ENCODE measurements at places on chromosomes 4 and X.
A peak's percentile ranks its signal among the peaks of the same experiment; 100 is the strongest.

DNA sequence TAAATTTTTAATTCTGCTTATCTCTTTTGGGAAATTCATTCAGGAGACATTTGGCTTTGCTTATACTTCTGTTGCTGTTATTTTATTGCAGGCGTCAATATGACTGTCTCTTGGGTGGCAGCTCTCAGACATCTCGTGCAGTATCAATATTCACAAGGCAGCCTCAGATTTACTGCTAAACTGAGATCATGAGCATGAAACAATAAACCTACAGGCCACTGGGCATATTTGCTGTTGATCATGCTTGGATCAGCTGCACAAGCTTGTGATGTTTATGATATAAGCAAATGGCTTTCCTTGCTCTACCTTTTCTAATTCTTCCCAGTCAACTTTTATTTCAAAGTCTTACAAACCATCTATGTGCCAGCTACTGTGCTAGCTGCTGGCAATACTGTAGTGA, 39.2 kb downstream of the TSPAN5 start:
- no peak for DNase-seq

DNA sequence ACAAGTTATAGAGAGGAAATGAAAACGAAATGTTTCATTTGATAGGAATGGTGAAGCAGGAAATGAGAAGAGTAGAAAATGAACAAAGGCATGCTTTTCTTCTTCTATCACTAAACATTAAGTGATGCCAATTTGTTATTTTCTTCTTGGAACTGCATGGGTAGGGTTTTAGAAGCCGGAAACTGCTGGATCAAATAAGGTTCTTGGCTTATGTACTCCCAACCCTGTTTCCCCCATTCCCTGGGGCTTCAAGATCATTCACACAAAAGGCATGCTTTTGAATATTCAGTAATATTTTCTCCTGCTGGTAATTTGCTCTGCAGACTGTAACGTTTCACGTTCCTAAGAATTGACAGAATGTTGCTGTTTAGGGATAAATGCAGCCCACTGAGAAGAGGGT, 224.1 kb downstream of the NLGN4X start:
- DNase-seq: no peak

GRCh38 chr4:120749445-120750151, 172.9 kb downstream of the PRDM5 start:
- peak; percentile 83 for DNase-seq

GRCh38 chr4:151689211-151689991, 71.4 kb downstream of the GATB start:
- no peak for DNase-seq

DNA sequence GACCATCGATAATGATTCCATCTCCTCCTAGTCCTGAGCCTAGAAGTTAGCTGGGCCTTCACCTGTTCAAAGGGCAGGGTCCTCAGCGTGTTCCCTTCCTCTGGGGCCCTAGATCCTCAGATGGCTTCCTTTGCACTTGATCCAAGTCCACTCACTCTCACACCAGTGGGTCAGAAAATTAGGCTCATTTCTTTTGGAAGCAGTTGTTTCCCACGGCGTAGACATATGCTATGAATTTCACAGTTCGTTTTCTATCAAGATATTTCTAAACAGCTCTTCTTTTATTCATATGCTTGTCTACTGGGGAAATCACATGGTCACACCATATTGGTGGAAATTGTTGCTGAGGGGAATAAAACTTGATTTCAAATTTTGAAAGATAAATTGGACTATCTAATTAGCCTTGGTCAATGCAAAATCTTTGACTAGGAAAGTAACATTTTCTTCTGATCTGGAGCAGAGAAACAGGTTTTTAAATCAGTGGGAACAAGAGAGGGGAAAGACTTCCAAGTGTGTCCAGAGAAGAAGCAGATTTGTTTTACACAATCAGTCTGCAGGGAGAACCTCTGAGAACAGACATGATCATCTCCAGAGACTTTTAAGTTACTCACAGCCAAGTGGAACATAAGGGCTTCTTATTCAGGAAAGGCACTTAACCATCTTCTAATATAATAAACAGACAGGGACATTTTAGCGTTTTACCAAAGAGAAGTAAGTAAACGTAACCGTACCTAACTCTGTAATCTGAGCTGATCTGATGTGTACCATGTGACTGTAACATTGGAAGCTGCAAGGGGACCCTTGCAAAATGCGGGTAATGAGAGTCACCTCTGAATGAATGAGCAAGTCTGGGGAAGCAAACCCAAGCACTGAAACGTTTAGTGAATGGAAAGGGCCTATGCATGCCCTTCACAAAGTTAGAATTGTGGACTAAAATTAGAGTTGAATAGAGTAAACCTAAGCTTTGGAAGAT, 455.7 kb upstream of the FAT1 start:
- DNase-seq: no peak

- DNase-seq: no peak
Observed at GRCh38 chr4:153528705-153529485, 62.7 kb downstream of the TMEM131L start.

- DNase-seq: no peak
Observed at GRCh38 chrX:68894513-68895340, 65.9 kb downstream of the EFNB1 start.

DNA sequence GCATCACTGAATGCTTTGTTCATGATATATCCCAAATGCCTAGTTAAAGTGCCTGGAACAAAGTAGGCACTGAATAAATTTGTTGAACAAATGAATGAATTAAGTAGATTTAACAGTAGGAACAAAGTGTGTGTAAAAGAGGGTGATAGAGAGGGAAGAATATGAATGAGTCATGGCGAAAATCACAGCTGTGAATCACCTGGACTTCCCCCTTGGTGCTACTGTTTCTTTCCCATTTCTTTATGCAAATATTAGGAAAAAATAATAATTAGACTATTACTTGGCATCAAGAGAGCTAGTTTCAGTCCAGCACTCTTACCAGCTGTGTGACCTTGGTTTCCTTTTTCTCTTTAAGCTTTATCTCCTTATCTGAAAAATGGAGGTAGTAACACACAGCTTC, 9.2 kb downstream of the SPIN3 start:
- no peak for DNase-seq

- DNase-seq: no peak
Observed at GRCh38 chr4:90126805-90127204, 389 bp upstream of the CCSER1 start.

- DNase-seq: no peak
Observed at GRCh38 chr4:186172546-186172945, 18.8 kb upstream of the CYP4V2 start.

DNA sequence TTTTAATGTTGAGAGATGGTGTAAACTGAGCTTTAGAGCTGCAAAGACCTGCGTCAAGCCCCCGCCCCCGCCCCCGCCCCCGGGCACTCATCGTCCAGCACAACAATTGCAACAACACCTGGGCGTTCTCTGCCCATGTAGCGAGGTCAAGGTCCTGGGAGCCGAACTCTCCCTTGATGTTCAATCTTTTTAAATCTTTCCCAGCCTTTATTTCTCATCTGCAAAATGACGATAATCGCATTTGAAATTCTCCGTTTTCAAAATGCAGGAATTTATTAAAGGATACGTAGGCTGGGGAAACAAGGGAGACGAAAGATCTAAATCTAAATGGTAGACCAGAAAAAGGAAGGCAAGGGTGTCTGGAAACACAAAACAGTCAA, 648 bp upstream of the MSMO1 start:
- DNase-seq: no peak

- no peak for DNase-seq
Observed at GRCh38 chr4:90071289-90072235, 55.6 kb upstream of the CCSER1 start.

DNA sequence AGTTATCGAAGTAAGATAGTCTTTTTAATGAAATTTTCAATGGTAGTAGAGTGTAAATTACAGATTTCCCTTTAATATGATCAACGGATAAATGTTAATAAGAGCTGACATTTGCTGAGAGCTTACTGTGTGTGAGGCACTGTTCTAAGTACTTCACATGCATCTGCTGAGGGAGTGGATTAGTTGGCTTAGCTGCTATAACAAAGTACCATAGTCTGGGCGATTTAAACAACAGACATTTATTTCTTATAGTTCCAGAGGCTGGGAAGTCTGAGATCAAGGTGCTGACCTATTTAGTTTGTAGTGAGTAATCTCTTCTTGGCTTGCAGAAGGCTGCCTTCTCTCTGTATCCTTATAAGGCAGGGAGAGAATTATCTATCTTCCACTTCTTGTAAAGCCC, 174.3 kb downstream of the CEP135 start:
- no peak for DNase-seq

- peak; percentile 49 for DNase-seq
Observed at GRCh38 chr4:104719539-104720230, 225.0 kb upstream of the CXXC4 start.

DNA sequence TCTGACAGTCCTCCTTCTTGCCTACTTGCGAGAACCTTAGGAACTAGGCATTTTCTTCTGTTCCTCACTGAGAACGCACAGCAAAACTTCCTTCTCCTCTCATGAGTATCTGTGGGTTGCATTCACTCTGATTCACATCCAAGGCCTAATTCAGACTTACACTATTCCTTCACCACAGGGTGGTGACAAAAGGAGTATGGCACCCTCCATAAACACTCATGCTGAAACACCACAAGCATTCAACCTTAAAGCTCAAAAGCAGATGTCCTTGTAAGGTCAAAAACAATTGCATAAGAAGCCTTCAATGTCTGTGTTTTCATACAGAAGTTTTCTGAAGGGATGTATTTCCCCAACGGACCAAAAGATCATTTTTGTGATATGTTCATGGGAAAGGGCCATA, 147.3 kb downstream of the CORIN start:
- peak; percentile 16 for DNase-seq

GRCh38 chr4:47641755-47642154, 156.7 kb downstream of the ATP10D start:
- DNase-seq: no peak

- no peak for DNase-seq
Observed at GRCh38 chr4:78032446-78032845, 24.7 kb upstream of the FRAS1 start.

DNA sequence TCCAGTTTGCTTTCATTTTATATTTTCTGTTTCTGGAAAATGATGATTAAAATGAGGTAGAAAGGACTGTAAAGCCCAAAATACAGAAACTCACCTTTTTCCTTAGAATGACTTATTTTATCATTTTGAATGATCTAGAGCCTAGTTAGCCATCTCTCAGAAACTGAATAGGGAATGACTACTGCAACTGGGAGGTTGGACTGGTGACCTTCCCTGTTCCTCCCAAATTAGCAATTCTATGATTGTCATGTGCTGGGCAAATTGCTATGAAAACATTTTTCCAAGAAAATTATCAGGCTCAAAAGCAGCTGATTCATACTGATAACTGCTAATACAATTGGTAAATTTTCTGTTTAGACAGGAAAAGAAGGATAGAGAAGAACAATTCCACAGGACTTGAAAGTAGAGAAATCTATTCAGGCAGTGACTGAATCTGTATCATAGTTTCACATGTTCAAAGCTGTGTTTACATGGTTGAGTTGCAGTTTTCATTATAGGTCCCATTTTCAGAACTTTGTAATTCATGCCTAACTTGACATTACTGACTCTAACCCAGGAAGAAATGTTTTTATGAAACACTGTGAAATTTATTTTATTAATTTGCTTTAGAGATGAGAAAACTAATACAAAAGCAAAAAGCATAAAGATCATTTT, 43.4 kb upstream of the SEC24B start:
- no peak for DNase-seq

DNA sequence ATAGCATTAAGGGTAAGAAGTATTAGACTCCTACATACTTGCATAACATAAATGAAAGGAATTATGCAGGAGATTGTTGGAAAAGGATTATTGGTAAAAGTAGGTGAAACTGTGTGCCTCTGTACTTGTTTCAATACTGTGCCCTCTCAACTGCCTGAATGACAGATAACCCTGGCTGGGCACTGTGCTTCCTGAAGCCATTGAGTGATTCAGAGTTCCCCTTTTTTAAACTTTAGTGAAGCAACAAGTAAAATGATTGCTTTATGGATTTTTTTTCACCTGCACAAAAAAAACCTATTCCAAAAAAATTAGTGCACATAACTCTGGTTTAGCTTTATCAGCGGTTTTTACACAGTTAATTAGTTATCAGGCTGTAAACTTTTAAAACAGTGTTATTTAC, 204.8 kb downstream of the TRAM1L1 start:
- DNase-seq: no peak

GRCh38 chr4:26424153-26424552, 66.1 kb downstream of the CCKAR start:
- no peak for DNase-seq

- no peak for DNase-seq
Observed at GRCh38 chr4:81389720-81390119, 82.0 kb downstream of the RASGEF1B start.

GRCh38 chr4:2400841-2401609, 17.4 kb downstream of the ZFYVE28 start:
- no peak for DNase-seq

GRCh38 chr4:150106886-150107285, 28.6 kb downstream of the DCLK2 start:
- no peak for DNase-seq

- DNase-seq: no peak
Observed at GRCh38 chrX:39477762-39478120, 620.0 kb downstream of the BCOR start.

DNA sequence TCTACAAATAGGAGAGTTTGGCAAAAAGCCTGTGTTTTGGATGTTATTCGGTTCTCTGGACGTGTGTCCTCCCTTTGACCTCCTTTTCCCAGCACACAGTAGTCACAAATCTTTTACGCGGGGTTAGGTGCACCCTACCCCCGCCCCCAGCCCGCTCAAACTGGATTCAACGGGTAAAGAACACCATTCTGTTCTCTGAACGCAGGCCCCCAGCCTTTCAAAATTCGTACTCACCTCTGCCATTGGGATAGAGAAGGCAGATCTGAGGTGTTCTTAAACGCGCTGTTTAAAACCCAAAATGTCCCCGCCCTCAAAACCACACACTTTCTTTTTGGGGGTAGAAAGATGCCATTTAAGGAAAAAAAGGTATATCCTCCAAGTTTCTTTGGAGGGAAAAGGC, 2.7 kb downstream of the LEF1 start:
- no peak for DNase-seq

DNA sequence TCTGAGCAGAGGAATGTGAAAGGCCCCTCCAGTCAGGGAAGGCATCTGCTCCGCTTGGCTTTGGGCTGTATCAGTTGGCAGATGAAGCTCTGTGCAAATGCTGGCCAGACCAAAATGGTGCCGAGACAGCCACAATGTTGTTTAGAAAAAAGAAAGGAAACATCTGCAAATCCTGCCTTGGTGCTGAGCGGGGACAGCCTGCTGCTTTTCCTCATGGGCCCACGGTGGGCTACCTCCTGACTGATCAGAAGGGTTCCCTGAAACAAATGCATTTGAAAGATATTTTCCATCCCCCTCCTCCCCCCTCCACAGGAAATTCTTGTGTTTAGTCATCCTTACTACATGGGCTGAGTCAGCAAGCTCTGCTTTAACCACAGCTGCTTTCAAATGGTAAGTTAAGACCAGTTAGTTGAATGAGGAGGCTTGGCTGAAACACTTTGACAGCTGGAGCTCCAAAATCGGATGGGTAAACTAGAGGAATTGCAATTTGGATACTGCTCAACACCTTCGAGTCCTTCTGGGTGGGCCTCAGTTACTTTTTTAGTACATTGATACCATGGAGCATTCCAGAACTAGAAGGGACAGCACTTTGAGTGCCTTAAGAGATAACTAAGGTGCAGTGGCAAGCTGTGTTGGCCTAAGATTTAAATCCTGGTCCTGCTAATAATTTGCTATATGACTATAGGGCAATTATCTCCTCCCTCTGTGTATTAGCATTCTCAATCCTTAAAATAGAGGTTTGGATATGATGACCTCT, 36.0 kb downstream of the PLAC1 start:
- peak; percentile 35 for DNase-seq

All from GM12878 (cell line).